ENCODE measurements at places on chromosomes 11 and 22.

GRCh38 chr22:37267135-37267587 is 15.1 kb upstream of the CYTH4 start:
- peak; percentile 69 for DNase-seq

GRCh38 chr11:66915046-66915832 is 42.9 kb downstream of the PC start:
- DNase-seq = no peak

GRCh38 chr11:68832476-68833181 is 9.1 kb downstream of the CPT1A start:
- no peak for DNase-seq

DNA sequence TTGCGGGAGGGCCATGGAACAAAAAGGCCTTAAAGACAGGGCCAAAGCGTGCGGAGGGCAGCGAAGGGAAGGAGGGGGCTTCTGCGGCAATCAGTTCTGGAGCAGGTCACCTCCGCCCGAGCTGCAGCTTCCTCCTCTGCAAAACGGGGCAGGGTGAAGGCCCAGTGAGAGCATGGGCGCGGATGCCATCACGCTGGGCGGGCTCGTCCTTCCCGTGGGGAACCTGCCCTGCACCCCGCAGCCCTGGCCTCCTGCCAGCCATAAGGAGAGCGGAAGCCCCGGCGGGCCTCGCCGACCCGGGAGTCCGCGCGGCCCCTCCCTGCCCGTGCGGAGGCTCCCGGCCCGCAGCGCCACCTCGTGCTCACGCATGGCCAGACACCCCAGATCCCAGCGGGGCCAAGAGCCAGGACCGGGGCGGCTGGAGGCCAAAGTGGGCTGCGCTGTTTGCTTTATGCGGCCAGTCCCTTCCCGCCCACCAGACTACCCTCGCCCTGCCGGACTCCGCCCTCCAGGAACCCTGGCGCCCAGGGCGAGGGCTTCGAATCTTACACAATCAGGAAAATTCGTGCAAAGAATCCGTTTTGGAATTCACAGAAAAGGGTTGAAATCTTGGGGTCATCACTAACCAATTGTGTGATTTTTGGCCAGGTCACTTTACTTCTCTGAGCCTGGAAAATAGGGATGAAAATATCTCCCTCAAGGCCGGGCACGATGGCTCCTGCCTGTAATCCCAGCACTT is 16.1 kb downstream of the TSKU start:
- DNase-seq = peak; percentile 74

- no peak for DNase-seq
These were observed 305.9 kb downstream of the BRD1 start for GRCh38 chr22:49521787-49522224.

- DNase-seq = no peak
These were observed 3.4 kb downstream of the BSX start for GRCh38 chr11:122978299-122978620.

DNA sequence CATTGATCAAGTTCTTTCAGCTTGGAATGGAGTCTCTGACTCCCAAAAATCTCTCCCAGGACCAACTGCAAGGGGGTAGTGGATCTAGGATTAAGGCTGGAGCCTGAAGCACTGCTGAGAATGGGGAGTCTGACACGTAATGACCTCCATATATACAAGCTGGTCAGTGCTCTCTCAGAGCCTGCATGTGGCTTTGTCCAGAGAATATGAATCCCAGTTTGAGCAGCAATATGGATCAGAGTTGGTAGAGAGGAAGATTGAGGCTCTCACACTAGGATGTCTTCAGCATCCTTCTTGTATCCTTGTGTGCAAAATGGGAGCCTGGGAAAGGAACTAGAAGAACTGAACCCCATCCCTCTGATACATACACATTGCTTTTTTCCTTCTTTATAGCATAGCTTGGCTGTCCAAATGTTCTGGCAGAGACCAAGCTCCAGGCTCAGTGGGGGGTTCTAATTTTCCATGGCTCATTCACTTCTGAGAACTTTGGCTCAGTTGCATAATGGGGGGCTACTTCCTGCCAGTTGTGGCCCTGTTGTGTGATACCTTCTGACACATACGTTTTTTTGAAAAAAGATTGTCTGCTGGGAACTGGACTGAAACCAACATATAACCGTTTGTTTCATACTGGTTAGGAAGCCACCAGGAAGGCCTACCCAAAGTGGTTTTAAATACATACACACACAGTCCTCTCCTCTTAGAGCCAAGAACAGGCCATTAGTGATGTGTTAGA is 138.2 kb downstream of the ETS1 start:
- DNase-seq = no peak

- no peak for DNase-seq
These were observed 22.4 kb downstream of the MICAL2 start for GRCh38 chr11:12132790-12133145.

GRCh38 chr11:897253-898142 is 13.1 kb downstream of the CHID1 start:
- no peak for DNase-seq

DNA sequence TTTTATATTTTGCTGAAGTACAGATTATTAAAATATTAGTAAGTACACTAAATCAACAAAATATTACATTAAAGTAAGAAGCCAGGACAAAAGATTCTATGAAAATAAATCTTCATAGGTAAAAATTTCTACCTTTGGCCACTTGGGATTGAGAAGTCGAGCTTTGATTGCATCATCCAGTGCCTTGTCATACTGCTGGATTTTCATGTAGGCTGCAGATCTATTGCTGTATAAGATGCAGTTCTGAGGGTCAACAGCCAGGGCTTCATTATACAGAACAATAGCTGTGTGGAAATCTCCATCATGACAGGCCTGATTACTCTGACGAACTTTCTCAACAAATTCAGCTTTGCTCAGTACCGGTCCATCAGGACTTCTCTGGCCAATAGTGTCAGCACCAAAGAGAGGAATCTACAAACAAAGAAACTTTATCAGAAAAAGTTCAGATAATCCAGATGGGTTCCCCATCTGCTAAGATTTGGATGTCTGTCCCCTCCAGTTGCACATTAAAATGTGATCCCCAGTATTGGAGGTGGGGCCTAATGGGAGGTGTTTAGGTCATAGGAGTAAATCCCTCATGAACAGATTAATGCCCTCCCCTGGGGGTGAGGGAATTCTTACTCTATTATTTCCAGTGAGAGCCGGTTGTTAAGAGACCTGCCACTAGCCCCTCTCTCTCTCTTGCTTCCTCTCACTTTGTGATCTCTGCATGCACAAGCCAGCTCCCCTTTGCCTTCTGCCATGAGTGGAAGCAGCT is 50.0 kb downstream of the TTC28 start:
- no peak for DNase-seq

DNA sequence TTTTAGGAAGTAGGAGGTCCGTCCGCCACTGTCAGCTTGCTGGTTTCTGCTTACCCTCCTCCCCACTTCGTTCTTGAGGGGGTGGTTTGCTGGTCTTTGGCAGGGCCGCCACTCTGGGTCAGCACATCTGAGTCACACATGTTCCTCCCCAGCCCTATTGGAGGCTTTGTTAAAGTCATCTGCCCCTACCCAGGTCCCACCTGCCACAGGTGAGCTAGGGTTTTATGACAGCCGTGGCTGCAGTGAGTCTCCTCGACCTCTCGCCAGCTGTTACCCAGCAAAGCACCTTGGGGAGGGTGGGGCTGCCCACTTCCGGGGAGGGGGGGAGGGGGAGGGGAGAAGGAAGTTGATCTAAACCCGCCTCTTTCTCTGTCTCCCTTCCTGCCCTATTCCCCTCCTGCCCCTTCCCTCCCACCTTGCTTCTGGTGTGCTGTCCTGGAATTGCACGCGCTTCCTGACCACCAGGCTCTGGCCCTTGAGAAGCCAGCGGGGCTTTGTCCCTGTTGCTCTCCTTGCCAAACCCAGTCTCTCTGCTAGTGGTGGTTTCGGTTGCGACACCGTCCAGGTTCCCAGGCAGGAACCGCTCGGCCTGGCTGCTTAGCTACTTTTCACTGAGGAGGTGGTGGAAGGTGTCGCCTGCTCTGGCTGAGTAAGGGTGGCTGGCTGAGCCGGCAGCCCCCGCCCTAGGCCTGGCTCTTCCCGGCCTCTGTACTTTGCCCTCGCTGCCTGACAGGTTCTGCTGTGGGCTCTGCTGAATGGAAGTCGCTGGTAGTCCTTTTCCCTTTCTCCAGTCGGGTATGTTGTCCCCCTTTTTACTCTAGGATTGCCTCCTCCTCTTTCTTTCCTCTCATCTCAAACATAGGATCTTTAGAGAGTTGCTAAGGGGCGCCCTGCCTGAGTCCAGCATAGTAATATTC is 28.5 kb downstream of the RCOR2 start:
- DNase-seq = peak; percentile 74

- no peak for DNase-seq
These were observed 118.6 kb downstream of the TIMP3 start for GRCh38 chr22:32920032-32920628.

DNA sequence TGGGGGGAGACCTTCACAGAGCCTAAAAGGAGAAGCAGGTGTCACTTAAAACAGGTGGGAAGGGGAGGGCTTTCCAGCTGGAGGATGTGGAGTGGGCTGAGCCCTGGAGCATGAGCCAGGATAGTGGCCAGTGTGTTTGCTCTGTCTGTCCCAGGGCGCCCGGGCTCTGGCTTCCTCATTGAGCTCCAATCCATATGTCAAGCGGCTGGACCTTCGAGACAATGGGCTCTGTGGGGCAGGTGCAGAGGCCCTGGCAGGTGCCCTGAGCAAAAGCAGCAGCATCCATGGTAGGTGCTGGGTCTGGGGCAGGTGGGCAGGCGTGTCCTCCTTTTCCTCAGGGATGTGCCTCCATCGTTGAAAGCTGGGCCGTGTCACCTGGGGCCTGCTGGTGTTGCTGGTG is 2.0 kb downstream of the LRRC74B start:
- DNase-seq = no peak

- DNase-seq = no peak
These were observed 830 bp upstream of the SPDYC start for GRCh38 chr11:65169164-65169641.

GRCh38 chr11:47187723-47188122 is 1.5 kb upstream of the PACSIN3 start:
- no peak for DNase-seq

GRCh38 chr11:133425245-133425644 is 107.1 kb downstream of the OPCML start:
- no peak for DNase-seq

- no peak for DNase-seq
These were observed 17.1 kb downstream of the YPEL1 start for GRCh38 chr22:21718499-21718898.

- DNase-seq = peak; percentile 12
These were observed 6.7 kb upstream of the CCDC90B start for GRCh38 chr11:83292709-83293456.

DNA sequence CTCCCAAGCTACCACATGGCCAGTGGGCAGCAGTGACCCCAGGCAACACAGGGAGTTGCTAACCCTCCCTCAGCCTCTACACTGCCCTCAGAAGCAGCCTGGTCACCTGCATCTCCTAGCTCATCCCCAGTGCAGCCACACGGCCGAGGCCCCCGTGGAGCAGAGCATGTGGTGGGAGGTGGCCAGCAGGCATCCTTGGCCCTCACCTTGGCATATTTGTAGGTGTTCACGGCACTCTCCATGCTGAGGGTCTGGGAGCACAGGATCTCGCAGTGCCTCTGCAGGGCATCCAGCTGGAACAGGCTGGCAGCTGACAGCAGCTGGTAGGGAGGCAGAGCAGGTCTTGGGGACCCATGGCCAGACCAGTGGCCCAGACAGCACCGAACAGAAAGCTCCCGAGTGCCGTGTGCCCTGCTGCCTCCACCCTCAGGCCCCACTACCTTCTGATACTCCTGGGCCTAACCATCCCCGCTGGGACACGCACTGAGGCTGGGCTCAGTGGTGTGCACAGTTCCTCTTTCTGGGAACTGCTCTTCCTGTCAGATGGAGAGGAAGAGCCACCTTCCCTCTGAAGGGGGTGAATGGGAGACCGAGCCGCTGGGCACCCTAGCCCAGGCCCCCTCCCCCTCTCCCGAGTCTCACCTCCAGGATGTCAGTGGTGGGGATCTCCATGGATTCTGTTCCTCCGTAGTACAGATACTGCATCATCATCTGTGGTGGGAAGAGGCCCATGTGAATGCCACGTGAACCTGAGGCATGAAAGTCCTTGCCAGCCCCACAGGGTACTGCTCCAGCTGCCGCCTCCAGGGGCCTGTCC is 48.8 kb downstream of the NAT10 start:
- no peak for DNase-seq

- DNase-seq = no peak
These were observed 539 bp downstream of the SDHD start for GRCh38 chr11:112087212-112087611.

- no peak for DNase-seq
These were observed 37.2 kb upstream of the ACER3 start for GRCh38 chr11:76823481-76824028.

DNA sequence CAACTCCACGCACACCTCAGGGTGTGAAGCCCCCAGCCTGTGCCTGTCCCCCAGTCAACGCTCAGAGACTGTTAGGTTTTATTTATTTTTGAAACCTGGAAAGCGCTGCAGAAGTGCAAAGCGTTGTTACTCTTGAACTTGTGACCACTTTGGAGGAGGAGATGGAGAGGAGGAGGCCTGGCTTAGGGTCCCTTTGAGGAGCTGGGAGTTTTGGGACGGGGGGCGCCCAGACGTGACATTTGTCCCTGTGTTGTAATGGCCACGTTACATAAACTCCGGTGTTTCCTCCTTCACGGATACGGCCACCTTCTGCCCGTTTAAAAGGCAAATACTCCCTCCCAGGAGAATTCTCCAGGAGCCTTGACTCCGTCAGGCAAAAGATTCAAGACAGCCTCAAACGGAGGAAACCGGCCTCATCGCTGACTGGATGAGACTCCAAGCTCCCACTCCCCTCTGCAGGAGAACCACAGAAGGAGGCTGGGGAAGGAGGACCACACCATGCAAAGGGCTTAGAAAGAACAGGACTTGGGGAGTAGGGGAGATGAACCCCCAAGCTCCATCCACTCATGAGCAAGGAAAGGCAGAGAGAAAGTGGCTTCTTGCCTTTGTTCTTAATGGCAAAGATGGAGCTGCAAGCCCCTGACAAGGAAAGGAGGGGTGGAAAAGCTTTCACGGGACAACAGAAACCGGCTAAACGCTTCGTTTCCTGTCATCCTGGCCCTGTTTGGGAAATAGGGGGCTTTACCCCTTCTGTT is 630 bp downstream of the PIK3IP1 start:
- no peak for DNase-seq

GRCh38 chr11:25159341-25159740 is 662.5 kb downstream of the LUZP2 start:
- no peak for DNase-seq

DNA sequence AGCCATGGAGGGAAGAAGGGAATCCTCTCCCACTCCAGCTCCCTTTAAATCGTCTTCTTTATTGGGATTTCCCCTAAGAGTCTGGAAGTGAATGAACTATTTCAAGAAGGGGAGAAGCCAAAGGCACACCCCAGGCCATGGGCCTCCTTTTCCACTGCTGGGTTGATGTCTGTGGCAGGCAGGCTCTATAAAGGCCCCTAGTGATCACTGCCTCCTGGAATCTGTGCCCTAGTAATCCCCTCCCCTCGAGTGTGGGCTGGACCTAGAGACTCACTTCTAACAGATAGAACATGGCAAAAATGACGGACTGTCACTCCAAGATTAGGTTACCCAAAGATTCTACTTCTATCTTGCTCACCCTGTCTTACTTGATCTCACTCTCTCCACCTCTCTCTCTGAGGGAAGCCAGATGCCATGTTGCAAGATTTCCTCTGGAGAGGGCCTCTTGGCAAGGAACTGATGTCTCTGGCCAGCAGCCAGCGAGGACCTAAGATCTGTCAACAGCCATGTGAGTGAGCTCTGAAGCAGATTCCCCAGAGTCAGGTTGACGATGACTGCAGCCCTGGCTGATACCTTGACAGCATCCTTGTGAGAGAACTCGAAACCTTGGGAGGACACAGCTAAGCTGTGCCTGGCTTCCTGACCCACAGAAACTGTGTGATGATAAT is 444.8 kb downstream of the SOX6 start:
- DNase-seq = no peak

GRCh38 chr11:123425367-123425766 is 4.7 kb upstream of the GRAMD1B start:
- no peak for DNase-seq

- DNase-seq = no peak
These were observed 27.9 kb downstream of the MB start for GRCh38 chr22:35589071-35589755.
